ENCODE measurements at places on chromosomes 1 and 21.

DNA sequence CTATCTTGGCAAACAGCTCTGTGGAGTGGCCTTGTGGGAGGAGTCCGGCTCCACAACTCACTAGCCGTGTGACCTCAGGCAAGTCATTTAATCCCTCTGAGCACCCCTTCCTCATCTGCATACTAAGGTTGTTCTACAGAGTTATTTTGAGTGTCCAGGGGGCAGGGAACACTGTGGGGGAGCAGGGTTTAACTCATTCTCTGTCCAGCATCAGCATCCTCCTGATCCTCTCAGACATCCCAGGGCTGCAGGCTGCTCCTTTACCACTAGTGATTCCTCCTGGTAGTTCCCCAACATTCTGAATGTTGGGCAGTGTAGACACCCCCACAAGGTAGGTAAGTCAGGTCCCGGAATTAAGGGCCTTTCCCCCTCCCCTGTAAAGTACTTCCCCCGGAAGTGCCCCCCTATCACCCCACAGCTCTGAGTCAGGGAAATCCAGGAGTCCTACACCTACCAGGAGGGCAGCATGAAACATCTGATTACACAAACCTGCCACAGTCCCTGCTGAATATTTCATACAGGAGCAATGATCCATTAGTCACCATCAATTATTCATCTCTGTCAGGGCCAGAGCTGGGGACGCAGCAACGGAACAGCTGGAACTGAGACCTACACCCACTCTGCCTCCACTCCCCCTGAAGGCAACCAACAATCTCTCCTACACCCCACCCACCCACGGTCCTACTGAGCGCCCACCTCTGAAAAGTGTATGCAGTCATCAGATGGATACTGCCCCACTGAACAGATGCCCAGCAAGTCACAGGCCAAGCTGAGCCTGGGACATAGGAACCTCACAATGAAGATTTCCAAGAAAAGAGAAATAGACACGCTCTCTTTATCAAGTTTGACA is 20.5 kb downstream of the SYT2 start:
- DNase-seq = no peak

DNA sequence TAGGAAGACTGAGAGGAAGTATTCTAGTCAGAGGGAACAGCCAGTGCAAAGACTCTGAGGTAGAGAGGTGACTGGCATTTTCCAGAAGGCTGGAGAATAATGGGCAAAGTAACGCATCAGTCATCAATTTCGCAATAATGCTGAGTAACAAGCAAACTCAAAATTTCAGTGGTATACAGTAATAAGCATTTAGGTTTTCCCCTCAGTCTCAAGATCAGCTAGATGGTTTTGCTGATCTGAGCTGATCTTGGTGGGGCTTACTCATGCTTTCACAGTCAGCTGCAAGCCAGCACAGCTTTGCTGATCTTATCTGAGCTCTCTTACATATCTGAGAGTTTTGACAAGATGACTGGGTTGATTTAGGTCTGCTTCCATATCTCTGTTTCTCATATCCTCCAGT is 108.7 kb downstream of the TSEN15 start:
- peak; percentile 38 for DNase-seq

DNA sequence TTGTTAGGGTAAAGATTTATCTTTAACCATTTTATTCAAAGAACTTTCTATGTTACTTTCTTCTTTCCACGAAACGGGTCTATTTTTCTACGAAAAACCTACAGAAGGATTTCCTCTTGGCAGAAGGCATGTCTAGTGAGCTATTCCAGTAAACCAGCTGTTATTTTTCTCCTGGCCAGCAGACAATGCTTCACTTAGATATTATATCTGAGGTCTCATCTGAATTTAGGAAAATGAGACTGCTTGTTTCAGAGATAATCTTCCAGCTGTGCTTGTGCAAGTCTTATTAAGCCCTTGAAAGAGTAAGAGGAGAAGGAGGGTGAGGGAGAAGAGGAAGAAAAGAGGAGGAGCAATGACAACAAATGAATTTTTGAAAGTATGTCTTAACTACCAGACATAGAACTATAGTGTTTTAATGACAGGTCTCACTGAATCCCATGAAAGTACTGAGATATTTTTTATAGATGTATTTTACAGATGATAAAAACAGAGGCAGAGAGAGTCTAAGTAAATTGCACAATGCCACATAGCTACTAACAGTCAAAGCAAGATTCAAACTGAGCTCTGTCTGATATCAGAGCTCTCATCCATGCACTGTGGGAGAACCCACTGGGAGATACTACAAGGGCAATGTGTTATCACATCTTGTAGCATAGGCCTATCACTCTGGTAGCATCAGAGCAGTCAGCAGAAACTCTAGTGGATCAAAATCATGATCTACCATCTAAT is 54.6 kb upstream of the SAMSN1 start:
- DNase-seq = no peak

GRCh38 chr1:245995474-245995873 is 511.6 kb downstream of the SMYD3 start:
- no peak for DNase-seq

DNA sequence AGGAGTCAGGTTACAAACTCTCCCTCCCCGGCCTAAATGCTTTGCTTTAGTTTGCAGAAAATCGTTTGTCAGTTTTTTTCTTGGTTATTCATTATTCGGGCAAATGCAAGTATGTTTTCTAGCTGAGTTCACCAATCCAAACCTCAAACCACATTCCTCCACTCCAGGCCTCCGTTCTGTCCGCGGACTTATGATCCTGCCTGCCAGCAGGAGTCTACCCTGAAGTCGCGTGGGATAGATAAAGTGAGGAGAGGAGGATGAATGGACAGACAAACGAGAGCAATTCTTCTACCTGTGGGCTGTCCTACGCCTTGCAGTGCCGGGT is 1.3 kb downstream of the ADAMTS1 start:
- no peak for DNase-seq
